ENCODE measurements at places on chromosomes 6 and 20. TPM values are rescaled to one million over a fixed set of nuclear protein-coding genes. Genes with fewer than 3 reads are reported as not detected.

SERINC3 gene
- total RNA-seq, result 33.7 TPM

DNA sequence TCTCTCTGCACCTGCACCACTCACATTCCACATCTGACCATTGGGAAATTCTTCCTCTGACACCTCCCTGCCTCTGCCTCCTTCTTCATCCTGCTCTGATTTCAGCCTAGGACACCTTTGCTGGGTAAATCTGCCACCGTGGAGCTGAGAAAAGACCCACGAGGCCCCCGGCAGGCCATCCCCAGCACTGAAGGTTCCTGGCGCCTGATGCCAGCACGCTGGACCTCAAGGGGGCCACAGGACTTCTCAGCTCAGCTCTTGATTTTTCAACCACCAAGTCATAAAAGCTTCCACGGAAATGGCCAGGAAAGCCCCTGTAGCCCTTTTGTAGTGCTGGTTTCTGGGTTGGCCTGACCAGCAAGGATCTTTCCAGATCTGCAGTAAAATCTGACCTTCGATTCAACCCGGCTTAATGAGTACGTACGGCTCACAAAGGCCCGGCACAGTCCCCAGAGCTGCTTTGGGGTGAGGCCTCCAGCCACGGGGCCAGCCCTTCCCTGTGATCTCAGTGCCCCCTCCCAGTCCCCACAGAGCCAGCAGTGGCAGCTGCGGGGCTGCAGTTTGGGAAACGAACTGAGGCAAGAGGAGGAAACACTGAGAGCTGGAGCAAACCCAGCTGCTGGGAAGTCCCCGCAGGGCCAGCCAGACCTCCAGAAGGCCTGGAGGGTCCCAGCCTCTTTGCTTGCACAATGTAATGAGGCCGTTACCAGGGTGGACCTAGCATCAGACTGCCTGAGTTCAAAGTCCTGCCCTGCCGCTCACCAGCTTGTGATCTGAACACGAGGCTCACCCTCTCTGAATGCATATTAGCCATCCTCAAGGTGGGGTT lies 157.5 kb downstream of the BMP7 start:
- no peaks in the 10 kb centered on the region for H3K4me1 ChIP-seq
- DNase-seq, result no peak
- no peaks in the 10 kb centered on the region for H3K27me3 ChIP-seq
- H3K36me3 ChIP-seq, result no peaks in the 10 kb centered on the region
- H3K27ac ChIP-seq, result no peak overlapping the region
- H3K4me3 ChIP-seq, result no peak overlapping the region

- H3K27ac ChIP-seq, result no peak overlapping the region
- no peak overlapping the region for H3K4me3 ChIP-seq
- H3K4me1 ChIP-seq, result no peaks in the 10 kb centered on the region
- no peaks in the 10 kb centered on the region for H3K36me3 ChIP-seq
- H3K27me3 ChIP-seq, result no peaks in the 10 kb centered on the region
- DNase-seq, result no peak
Measured at GRCh38 chr6:105545228-105545920, 142.5 kb upstream of the PREP start.

DNA sequence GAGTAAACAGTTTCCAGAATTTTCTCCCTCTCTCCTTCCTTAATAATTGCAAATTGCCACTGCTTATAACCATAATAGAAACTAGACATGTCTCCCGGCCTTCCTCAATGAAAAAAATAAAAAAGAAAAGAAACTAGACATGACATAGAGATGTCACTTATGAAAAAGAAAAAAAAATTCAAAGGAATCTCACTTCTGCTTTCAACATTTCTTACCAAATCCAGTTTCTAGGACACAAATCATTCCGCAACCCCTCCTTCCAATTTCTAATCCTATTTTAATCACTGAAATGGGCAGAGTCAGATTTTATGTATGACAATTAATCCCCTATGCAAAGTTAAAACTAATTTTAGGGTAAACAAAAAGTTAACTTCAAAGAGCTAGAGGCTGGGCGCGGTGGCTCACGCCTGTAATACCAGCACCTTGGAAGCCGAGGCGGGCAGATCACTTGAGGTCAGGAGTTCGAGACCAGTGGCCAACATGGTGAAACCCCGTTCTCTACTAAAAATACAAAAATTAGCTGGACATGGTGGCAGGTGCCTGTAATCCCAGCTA lies 40.1 kb upstream of the EEF1A1 start:
- no peaks in the 10 kb centered on the region for H3K27me3 ChIP-seq
- H3K36me3 ChIP-seq, result no peaks in the 10 kb centered on the region
- H3K4me3 ChIP-seq, result no peak overlapping the region
- H3K27ac ChIP-seq, result no peak overlapping the region
- H3K4me1 ChIP-seq, result no peaks in the 10 kb centered on the region
- DNase-seq, result no peak

DNA sequence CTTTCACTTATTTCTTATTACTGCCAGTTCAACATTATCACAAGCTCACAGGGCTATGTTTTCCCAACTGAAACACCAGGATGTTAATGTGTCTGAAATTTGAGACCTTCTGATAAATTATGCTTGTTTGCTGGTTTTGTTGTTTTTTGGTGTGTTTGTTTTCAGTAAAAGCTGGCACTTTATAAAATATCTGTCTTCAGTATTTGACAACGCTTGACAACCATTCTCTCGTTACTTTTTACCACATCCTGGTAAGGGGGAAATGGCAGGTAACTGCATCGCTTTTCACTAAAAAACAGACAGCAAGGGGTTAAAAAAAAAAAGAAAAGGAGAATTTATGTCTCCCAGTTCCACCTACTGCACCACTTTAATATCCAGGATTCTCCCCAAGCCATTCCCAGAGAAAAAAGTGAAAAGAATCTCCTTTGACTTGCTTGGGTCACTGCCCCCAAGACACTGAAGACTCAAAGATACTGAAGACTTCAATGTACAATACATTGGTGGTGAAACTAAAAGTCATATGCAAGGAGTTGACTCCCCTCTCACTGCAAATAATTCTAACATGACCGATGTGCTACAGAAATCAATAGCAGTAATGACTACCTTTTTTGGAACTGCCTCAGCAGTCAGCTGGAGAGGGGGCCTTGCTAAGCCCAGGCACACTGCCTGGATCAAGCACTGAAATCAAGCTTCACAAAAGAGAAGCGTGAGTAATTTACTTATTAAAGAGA lies 88.9 kb downstream of the HIVEP2 start:
- H3K27ac ChIP-seq, result peak overlapping the region; percentile 37
- no peaks in the 10 kb centered on the region for H3K27me3 ChIP-seq
- no peak overlapping the region for H3K4me3 ChIP-seq
- no peak for DNase-seq
- H3K36me3 ChIP-seq, result no peaks in the 10 kb centered on the region
- peaks cover 14% of the 10 kb centered on the region for H3K4me1 ChIP-seq

PRL gene
- not detected for total RNA-seq

DNA sequence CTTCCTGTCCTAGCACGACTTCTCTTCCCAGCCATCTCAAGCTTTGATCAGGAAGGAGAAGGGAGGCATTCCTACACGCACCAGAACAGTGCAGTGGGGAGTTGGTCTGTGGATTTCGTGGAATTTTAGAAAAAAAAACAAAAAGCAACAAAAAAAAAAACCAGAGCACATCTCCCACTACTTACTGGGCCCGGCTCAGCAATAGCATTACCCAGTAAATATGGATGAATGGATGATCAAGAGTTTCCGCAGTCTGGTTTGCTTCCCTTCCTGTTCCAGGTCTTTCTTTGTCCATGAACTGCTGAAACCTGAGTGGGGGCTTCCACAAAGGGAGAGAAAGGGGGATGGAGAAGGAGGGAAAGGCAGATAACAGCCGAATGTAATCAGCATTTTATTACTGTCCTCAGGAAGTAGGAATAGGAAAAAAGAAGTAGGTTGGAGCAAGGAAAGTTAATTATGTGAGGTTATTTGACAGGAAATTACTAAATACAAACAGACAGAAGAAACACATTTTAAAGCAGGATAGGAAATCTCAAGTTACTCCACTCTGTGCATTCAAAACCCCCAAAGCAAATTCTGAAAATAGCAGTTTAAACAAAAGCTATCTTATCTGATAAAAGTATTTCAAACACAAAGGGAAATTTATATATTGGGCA lies 349.0 kb downstream of the PRL start:
- no peak overlapping the region for H3K27ac ChIP-seq
- H3K36me3 ChIP-seq, result no peaks in the 10 kb centered on the region
- H3K27me3 ChIP-seq, result no peaks in the 10 kb centered on the region
- no peak overlapping the region for H3K4me3 ChIP-seq
- no peak for DNase-seq
- H3K4me1 ChIP-seq, result peaks cover 3% of the 10 kb centered on the region

- no peak overlapping the region for H3K27ac ChIP-seq
- H3K4me3 ChIP-seq, result peak overlapping the region; percentile 45
- H3K36me3 ChIP-seq, result no peaks in the 10 kb centered on the region
- H3K27me3 ChIP-seq, result peaks cover 57% of the 10 kb centered on the region
- peaks cover 13% of the 10 kb centered on the region for H3K4me1 ChIP-seq
- DNase-seq, result no peak
Measured at GRCh38 chr6:117908246-117909068, 1.4 kb downstream of the SLC35F1 start.

DNA sequence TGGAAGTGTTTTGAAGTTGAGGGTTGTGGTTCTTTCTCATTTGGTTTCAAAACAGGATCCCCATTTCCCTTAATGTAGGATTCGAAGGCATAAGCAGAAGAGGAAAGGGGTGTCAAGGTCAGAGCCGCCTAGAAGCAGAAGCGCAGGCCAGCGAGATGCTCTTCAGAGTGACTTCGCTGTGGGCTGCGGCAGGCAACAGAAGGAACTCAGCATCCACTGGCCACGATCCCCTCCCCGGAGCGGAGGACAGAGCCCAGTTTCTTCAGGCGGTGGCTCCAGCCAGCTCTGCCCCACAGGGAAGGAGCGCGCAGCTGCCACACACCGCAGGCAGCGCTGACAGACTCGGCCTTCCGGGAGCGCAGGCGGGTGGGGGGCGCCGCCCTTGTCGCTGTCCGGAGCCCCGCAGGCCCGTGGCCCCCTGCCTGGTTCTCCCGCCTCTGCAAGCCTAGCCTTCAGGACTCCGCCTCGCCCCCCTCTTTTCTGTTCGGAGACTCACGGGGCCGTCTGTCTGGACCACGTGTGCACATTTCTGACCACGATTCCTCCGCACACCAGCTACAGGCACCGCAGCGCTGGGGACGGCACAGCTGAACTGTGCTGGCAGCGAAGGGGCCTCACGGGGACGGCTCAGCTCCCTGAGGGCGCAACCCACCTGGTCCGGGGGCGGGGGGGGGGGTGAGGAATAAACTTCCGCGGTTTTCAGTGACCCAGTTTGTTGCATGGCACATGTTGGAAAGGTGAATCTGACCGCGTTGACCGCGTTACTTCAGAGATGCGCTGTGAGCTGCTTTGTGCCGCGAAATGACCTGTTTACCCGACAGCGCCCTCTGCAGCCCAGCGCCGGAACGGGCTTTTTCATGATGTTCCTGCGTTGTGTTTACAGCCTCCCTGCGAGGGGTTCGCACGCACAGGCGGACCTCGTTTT lies 26.1 kb downstream of the TTLL2 start:
- peaks cover 18% of the 10 kb centered on the region for H3K4me1 ChIP-seq
- H3K36me3 ChIP-seq, result no peaks in the 10 kb centered on the region
- DNase-seq, result peak; percentile 87
- peak overlapping the region; percentile 71 for H3K27ac ChIP-seq
- H3K27me3 ChIP-seq, result no peaks in the 10 kb centered on the region

TPBG gene
- total RNA-seq, result 22.7 TPM

DNA sequence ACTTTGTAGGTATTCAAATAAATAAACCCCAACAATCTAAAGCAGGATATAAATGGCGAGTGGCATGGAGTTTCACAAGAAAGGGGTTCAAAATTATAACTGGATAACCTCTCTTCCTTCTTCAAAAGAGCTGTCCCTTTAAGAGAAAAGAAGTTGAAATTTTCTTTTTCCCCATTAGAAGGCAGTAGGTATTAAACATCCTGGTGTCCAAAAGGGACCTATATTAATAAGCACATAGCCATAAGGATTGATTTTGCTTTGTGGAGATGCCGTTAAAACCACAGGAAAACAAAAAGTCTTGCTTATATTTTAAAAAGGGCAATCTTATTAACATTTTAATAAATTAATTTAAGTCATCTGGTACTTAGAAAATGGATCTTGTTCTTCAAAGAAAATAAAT lies 76.5 kb downstream of the LYRM4 start:
- no peaks in the 10 kb centered on the region for H3K36me3 ChIP-seq
- H3K27ac ChIP-seq, result no peak overlapping the region
- no peaks in the 10 kb centered on the region for H3K4me1 ChIP-seq
